ENCODE measurements at places on chromosomes 7 and 10.

- DNase-seq, result no peak
Observed at GRCh38 chr10:58350619-58351323, 16.0 kb downstream of the UBE2D1 start.

GRCh38 chr7:46279290-46279689 is 358.2 kb upstream of the IGFBP3 start:
- DNase-seq, result no peak

GRCh38 chr10:79147796-79148451 is 79.2 kb downstream of the ZMIZ1 start:
- no peak for DNase-seq

DNA sequence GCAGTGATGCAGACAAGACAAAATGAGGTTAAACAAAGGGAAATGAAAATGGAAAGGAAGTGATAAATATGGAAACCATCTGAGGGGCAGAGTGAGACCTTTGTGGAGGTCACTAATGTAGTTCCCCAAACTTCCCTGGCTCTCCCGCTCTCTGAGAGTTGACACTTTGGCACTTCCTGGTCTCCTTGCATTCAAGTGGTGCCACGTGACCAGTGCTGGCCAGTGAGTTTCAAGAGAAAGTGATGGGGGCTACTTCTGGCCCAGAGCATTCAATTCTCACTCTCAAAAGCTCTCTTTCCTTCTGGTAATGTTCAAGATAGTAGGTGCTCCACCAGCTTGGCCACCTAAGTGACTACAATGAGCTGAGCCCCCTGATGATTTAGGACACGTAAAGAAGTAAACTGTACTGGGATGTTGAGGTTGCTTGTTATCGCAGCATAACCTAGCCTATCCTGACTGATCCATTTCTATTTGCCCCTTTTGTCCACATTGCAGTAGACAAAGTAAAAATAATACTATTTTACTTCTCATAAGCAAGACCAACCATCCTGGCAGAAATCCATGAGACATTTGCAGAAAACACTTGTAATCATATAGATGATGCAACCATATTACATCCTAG is 242.0 kb upstream of the YAE1 start:
- DNase-seq, result no peak

DNA sequence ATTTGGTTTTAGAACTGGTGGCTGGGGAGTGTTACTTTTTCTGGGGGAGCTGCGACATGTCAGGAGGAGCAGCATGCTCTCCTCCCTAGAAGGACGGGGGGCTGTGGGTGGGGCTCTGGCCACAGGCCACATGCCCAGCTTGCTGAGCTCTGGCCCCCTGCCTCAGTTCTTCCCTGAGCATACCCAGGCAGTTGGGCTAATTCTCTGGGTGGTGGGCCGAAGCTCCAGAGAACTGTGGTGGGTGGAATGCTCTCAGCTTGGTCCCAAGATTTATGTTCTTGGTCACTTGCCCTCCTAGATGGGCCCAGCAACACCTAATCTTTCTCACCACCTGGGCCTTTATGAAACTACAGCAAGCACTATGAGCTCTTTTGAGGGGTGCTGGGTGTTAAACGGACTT is 5.1 kb upstream of the ZNF775 start:
- no peak for DNase-seq

DNA sequence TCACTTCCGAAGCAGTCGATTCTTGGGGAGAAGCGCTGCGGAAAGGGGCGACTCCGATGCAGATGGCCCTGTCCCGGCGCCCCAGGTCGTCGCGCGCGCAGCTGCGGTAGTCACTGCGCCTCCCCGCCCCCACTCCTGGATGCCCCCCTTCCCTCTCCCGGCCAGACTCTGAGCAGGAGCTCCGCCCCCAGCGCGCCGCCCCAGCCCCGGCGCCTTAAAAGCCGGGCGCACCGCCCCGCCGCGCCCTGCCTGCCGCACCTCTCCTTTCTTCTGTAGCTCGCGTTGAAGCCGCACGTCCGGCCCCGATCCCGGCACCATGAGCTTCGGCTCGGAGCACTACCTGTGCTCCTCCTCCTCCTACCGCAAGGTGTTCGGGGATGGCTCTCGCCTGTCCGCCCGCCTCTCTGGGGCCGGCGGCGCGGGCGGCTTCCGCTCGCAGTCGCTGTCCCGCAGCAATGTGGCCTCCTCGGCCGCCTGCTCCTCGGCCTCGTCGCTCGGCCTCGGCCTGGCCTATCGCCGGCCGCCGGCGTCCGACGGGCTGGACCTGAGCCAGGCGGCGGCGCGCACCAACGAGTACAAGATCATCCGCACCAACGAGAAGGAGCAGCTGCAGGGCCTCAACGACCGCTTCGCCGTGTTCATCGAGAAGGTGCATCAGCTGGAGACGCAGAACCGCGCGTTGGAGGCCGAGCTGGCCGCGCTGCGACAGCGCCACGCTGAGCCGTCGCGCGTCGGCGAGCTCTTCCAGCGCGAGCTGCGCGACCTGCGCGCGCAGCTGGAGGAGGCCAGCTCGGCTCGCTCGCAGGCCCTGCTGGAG is at the start of gene INA:
Gene INA (plus strand): TSS at position 243 of the 817 bp plus-strand sequence. CDS start 74 bp downstream, at position 317.
- DNase-seq, result no peak

DNA sequence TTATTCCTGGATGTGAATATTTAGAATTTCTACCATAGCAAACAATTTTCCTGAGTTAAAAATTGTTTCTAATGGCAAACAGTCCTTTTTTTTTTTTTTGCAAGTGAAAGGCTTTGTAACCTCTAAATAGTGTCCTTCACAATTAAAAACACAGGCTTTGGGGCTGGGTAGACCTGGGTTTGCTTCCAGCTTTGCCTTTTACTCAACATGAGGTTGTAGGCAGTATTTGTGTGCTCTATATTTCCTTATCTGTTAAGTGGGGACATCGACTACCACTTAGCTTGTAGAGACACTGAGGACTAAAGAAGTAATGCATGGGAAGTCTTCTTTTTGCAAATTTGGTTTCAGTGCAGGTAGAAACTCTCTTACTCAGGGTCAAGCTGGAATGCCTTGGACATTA is 169.4 kb upstream of the GRB10 start:
- no peak for DNase-seq

GRCh38 chr10:36946598-36946997 is 178.8 kb upstream of the ANKRD30A start:
- DNase-seq, result no peak

GRCh38 chr10:98470850-98471249 is 24.1 kb upstream of the HPS1 start:
- no peak for DNase-seq

- no peak for DNase-seq
Observed at GRCh38 chr10:120493411-120494312, 36.6 kb downstream of the PLPP4 start.

- DNase-seq, result no peak
Observed at GRCh38 chr10:93599335-93599734, 1.7 kb downstream of the RBP4 start.
